Panc1 (cell line): ENCODE measurements at places on chromosomes 6 and 20. TPM values are rescaled to one million over a fixed set of nuclear protein-coding genes. Genes with fewer than 3 reads are reported as not detected.

Gene HLA-DQA2
- not detected for total RNA-seq

Gene COMMD7
- 24.8 TPM for total RNA-seq

Gene CUTA
- total RNA-seq: 338 TPM

Gene MCHR2
- total RNA-seq: not detected

Gene TCP11
- total RNA-seq: not detected

Gene TNNC2
- 0.26 TPM for total RNA-seq

Gene MYLK2
- total RNA-seq: 0.87 TPM
